Upper lobe of right lung (tissue), 1 donor: ENCODE measurements at places on chromosomes 1 and 21. TPM values are rescaled to one million over a fixed set of nuclear protein-coding genes. Genes with fewer than 3 reads are reported as not detected.
A peak's percentile ranks its signal among the peaks of the same experiment; 100 is the strongest.

CNTN2 gene
- total RNA-seq = not detected

CLCA1 gene
- not detected for total RNA-seq

OR2L5 gene
- total RNA-seq = not detected

NBPF6 gene
- not detected for total RNA-seq

S100A9 gene
- 418 TPM for total RNA-seq

ADPRS gene
- 26.9 TPM for total RNA-seq

MROH9 gene
- total RNA-seq = not detected

SRGAP2C gene
- total RNA-seq = 36.0 TPM

ZNF593OS gene
- not detected for total RNA-seq

PDZK1IP1 gene
- total RNA-seq = 41.2 TPM

NHLH2 gene
- 0.32 TPM for total RNA-seq

CFHR4 gene
- not detected for total RNA-seq

CA6 gene
- not detected for total RNA-seq

GJA5 gene
- total RNA-seq = 62.2 TPM

UTS2 gene
- not detected for total RNA-seq

C1QB gene
- 707 TPM for total RNA-seq

GRCh38 chr1:107669996-107670395 is 295.0 kb downstream of the VAV3 start:
- DNase-seq = no peak

DNA sequence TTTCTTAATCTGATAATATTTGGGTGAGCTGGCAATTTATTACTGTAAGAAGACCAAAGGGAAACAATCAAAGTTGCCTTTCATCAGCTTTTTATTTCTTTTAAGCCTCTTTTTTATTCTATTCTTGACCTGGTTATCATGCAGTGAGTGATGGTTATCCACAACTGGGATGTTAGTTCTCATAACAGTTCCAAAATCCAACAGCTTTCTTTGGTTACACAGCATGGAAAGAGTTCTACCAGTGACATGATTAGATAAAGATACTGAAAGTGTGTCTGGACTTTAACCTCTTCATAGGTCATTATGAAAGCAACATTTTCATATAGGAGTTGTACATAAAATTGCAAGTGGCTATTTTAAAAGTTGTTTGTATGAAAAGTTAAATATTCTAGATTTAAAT is 163.0 kb downstream of the SYT2 start:
- DNase-seq = no peak

GRCh38 chr1:109762039-109762585 is 1.6 kb downstream of the EPS8L3 start:
- no peak for DNase-seq

GRCh38 chr1:36420409-36420808 is 22.7 kb upstream of the LSM10 start:
- no peak for DNase-seq

- DNase-seq = no peak
These were observed 46.4 kb downstream of the PRDM2 start for GRCh38 chr1:13746342-13746741.

DNA sequence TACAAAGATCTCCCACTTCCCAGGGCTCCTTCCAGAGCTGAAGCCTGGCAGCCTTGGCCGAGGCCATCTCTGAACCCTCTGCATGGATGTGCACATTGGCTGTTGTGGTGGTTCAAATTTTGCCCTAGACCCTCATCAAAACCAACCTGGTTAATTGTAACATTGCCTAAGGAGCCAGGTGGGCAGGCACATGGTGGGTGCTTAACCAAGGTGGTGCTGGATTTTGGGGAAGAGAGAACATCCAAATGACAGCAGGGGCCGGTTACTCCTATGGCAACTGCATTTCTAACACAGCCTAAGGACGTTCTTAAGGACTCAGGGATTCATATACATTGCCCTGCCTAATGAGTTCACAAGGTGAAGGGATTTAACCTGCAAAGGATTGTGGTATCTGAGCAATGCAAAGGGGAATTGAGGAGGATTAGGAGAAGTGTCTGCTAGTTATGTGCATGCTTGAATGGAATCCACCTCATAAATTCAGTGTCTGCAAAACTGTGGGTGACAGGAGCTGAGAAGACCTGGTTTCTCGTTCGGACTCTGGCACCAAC is 10.3 kb downstream of the RUNX1 start:
- no peak for DNase-seq

- DNase-seq = peak; percentile 79
These were observed 4.9 kb downstream of the TRIM46 start for GRCh38 chr1:155178441-155179111.

GRCh38 chr1:20871419-20871818 is 84.3 kb upstream of the HP1BP3 start:
- no peak for DNase-seq

- no peak for DNase-seq
These were observed 13.7 kb upstream of the MIIP start for GRCh38 chr1:12005488-12006166.

- no peak for DNase-seq
These were observed 574.3 kb upstream of the USP24 start for GRCh38 chr1:55789466-55789865.

- DNase-seq = peak; percentile 73
These were observed 642 bp downstream of the RSRP1 start for GRCh38 chr1:25246600-25247023.

DNA sequence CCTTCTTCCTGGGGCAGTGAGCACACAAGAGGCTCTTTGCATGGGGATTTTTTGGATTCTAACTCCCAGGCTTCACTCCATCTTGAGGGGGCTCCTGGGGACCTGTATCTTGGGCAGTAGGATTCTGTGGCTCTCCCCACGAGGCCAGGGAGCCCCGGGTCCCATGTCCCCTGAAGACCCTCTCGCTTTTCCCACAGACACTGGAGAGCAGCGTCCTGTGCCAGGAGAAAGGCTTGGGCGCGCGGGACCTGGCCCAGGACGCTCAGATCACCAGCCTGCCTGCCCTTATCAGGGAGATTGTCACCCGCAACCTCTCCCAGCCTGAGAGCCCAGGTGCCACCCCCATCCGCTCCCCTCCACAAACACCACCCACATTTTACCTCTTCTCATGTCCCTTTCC is 735 bp downstream of the CROCC start:
- peak; percentile 33 for DNase-seq

GRCh38 chr1:119966020-119966419 is 69.7 kb upstream of the ADAM30 start:
- no peak for DNase-seq

DNA sequence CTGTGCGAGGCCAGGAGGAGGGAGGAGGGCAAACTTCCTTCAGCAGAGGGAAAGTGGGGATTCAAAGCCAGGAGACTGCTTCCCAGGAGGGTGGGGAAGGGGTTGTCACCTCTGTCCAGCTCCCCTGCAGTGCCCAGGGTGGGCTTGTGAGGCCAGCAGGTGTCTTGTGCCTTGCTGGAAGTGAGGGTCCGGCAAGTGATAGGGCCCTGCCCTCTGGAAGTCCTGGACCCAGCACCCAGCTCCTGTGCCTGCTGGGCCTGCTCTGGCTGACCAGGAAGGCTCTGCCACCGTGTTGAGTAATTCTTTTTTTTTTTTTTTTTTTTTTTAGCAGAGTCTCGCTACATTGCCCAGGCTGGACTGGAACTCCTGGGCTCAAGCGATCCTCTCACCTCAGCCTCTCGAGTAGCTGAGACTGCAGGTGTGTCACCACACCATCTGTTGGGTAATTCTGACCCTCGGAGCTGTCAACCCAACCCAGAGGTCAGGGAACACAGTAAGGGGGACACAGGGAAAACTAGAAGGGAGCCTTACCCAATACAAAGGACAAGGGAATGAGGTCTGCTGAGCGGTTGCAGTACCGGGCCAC is 1.0 kb downstream of the BEST4 start:
- DNase-seq = no peak

- no peak for DNase-seq
These were observed 144.2 kb downstream of the DHRS3 start for GRCh38 chr1:12473596-12474362.

GRCh38 chr1:243968413-243968812 is 82.7 kb upstream of the ZBTB18 start:
- no peak for DNase-seq

DNA sequence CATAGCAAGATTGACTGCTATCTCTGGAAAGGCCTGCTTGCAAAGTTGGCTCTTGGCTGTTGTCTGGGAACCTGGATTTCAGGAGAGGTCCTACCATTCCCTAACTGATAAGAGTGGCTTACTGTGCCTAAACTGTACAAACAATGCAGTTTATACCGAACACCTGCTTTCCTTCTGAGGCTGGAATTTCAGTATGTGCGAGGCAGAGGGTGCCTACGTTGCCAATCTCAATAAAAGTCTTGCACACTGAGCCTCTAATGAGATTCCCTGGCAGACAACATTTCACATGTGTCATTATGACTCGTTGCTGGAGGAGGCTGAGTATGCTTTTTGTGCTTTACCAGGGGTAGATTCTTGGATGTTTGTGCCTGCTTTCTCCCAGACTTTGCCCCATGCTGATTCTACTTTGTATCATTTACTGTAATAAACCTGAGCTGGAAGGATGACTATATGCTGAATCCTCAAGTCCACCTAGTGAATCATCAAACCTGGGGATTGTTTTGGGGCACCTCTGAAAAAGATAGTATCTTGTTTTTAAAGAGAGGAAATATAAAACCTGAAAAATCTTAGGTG is 58.9 kb upstream of the GNG4 start:
- no peak for DNase-seq

GRCh38 chr21:28229814-28230213 is 762.9 kb downstream of the LTN1 start:
- DNase-seq = no peak

- peak; percentile 57 for DNase-seq
These were observed 93.1 kb downstream of the DMRTB1 start for GRCh38 chr1:53552146-53552861.

DNA sequence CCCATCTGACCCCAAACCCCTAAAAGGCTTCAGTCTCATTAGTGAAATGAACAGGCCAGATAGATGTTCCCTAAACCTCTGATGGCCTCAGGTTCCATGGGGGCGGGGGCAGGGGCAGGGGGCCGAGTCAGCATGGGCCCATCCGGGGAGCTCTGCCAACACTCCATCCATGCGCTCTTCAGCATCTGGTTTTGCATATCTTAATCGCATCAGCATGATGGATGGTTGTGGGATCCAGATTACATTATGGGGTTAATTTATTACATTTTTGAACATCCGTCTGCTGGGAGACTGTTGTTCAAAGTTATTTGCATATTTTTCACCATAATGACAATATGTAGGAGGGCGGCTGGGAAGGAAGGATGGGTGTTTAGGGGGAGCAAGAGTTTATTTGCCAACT is 3.1 kb upstream of the MAD2L2 start:
- no peak for DNase-seq

DNA sequence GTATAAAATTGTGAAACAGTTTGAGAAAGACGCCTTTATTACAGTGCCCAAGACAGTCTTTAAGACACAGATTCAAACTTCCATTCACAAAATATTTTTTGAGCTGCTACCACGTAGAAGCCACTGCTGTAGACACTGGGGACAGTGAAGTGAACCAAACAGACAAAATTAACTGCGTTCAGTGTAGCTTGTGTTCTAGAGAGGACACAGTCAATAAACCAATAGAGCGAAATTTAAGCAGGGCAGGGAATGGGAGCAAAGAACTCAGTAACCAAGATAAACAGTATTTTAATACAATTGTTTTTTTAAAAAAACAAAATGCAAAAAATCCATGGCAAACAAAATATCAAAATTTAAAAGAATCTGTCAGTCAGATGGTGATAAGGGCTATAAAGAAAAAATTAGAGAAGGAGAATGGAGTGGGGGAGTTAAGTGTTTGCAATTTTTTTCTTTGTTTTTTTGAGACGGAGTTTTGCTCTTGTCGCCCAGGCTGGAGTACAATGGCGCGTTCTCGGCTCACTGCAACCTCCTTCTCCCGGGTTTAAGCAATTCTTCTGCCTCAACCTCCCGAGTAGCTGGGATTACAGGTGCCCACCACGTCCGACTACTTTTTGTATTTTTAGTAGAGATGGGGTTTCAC is 719 bp upstream of the PARS2 start:
- DNase-seq = no peak

GRCh38 chr1:46513536-46513935 is 23.9 kb downstream of the DMBX1 start:
- DNase-seq = no peak

DNA sequence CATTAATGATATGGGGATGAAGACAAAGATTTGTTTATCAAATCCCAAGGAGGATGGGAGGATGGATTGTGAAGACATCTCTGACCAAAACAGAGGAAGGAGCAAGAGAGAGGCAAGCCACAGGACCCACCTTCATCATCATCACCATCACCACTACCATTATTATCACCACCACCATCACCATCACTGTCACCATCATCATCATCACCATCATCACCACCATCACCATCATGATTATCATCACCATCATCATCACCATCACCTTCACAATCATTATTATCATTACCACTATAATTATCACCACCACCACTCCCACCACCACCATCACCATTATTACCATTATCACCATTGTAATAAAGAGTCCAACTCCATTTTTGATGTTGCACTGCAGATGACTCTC is 482.5 kb downstream of the PTPRU start:
- no peak for DNase-seq

- peak; percentile 87 for DNase-seq
These were observed 7.7 kb downstream of the EPHX1 start for GRCh38 chr1:225817611-225818061.
